DMS53 (cell line): ENCODE measurements at places on chromosomes 11 and 22.

DNA sequence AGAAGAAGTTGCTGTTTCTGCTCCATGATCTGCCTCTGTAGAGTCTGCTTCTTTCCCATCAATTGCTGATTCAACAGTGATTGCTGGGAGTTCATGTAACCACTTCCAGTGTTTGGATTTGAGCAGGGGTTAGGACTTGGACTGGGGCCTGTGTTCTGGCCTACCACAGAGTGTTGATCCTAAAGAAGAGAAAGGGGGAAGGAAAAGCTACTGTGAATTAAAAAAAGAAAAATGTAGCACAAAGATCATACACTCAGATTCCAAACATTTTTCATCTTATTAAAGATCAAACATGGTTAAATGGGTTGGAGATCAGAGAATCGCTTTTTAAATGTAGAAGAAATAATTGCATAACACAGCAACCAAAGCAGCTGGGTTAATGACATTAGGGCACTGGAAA is 67.6 kb upstream of the MTMR2 start:
- DNase-seq, result no peak

GRCh38 chr22:33851240-33851639 is 69.0 kb downstream of the LARGE1 start:
- DNase-seq, result peak; percentile 9

GRCh38 chr11:94521684-94522083 is 9.4 kb downstream of the C11orf97 start:
- peak; percentile 62 for DNase-seq

DNA sequence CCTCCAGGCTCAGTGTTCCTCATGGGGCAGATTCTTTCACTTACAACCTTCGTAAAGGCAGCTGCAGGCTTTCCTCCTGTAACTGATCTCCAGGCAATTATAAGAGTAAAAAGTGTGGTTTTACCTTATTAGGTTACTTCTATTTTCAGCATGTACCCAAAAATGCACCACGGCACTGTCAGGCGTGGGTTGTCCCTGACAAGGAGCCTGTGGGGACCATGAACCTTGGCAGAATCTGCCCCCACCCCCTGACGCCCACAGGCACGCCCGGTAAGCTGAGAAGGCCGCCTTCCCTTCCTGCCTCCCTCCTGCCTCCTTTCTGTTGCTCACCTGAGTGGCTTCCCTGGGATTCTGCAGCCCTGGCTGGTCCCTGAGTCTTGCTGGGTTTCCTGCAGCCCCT is 1383.3 kb downstream of the TBC1D22A start:
- no peak for DNase-seq

- no peak for DNase-seq
These were observed 9.0 kb downstream of the CDON start for GRCh38 chr11:126053415-126054286.

DNA sequence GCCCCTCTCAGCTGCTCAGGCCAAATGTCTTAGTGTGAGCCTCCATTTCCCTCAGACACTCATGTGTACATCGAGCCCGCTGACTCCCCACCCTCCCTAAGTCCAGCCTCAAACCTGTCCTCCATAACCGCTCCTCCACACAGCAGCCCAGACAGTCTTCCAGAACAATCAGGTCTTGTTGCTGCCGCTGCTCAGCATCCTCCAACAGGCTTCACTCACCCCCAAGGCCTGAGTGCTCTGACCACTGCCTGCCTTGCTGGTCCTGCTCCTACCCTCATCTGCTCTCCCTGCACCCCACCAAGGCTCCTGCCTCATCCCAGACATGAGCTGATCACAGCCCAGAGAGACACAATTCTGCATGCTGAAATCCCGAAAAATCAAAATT is 17.1 kb downstream of the PSMD13 start:
- DNase-seq, result no peak

DNA sequence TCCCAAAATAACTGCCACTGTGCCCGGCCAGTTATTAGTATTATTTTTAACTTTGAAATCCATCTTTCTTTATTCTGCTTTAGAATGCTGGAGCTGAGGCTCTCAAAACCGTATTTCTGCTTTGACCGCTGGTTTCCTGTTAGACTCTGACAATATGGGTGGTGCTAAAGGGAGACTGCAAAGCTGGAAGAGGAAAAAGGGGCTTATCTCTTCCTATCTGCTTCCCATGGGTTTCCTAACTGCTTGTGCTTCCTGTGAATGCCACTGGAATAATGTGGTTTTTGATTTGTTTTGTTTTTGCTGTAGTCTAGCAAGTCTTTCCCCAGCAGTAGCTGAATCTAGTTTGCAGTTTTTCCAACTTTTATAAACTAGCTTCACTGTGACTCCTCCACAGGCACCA is 43.6 kb downstream of the XRRA1 start:
- DNase-seq, result no peak

- no peak for DNase-seq
These were observed 151.6 kb upstream of the NAV2 start for GRCh38 chr11:19561011-19561410.

DNA sequence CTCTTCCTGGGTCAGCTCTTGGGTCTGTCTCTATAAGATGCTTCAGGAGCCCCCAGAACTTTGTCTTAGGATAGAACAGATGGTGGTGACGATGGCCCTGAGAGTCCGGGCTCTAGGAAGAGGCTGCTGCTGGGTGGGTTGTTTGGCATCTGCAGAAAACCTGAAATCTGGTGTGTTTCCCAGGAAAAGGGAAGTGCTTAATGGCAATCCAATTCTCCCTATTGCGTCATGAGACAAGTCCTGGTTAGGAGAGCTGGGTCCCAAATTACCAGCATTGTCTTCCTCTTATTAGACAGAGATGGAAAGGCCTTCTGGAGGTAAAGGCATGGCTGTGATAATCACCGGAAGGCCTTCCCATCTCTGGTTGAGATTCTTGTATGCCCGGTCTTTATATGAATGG is 48.9 kb upstream of the GRAMD1B start:
- DNase-seq, result no peak

DNA sequence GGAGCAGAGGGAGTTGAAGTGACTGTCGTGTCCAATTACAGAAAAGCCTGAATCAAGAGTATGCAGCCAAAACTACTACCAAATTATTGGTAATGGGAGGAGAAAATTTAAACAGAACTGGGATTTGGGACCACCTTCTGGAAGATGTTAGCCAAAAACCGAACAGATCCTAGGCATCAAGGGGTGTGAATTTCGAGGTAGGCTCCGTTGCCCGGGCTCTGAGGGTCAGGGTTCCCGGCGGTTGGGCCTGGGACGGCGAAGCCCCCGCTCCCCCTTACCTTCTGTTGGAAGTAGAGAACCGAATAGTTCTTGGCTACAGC is 313 bp downstream of the PRCP start:
- DNase-seq, result no peak

GRCh38 chr11:20362481-20362880 is 1.0 kb upstream of the HTATIP2 start:
- no peak for DNase-seq

DNA sequence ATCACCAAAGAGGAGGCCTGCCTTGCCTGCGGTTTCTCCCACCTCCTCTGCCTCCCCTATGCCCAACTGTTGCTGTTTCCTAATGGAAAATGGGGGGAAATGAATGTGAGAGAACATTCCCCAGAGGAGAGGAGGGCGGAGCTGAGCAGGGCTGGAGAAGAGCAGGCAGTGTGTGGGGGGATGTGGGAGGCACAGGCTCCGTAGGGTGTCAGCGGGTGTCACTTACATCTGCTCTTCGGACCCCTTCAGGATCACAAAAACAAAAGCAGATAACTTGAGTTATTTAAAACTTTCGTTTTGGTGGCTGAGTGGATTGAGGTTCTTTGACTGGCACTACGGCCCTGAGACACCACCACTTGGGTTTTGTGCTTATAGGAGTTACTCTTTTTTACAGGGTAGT is 93.8 kb downstream of the CEP164 start:
- no peak for DNase-seq
